ENCODE measurements at places on chromosomes 4 and X. TPM values are rescaled to one million over a fixed set of nuclear protein-coding genes. Genes with fewer than 3 reads are reported as not detected.

DNA sequence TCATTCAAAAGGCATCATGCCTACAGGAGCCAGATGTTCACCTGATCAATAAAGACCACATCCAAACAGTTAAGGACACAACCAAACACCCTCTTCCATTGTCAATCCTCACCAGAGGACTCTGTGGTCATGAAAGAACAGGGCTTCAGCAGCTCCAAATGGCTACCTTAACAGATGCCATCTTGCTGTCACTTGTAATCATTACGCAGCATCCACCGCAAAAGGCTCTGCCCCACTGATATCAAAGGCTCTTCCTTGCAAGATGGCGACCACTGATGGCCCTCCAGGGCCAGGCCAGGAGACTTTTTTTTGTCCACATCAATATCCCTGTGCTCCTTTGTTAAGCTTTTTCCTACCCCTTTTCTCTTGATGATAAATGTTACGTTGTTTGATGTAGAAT lies 157.4 kb downstream of the DHRSX start:
- H3K27ac ChIP-seq, result no peak overlapping the region
- no peak for DNase-seq
- H3K4me3 ChIP-seq, result no peak overlapping the region
- H3K27me3 ChIP-seq, result no peaks in the 10 kb centered on the region

The HSFX2 gene
- not detected for total RNA-seq

GRCh38 chr4:25953740-25954139 lies 39.7 kb downstream of the SMIM20 start:
- H3K27me3 ChIP-seq, result no peaks in the 10 kb centered on the region
- no peak for DNase-seq
- H3K27ac ChIP-seq, result no peak overlapping the region
- no peaks in the 10 kb centered on the region for H3K36me3 ChIP-seq
- H3K4me1 ChIP-seq, result peaks cover 4% of the 10 kb centered on the region
- no peak overlapping the region for H3K4me3 ChIP-seq

The ADAMTS3 gene
- 0.64 TPM for total RNA-seq

- no peak overlapping the region for H3K27ac ChIP-seq
- no peaks in the 10 kb centered on the region for H3K27me3 ChIP-seq
- no peak overlapping the region for H3K4me3 ChIP-seq
- DNase-seq, result no peak
- H3K4me1 ChIP-seq, result no peaks in the 10 kb centered on the region
- H3K36me3 ChIP-seq, result no peaks in the 10 kb centered on the region
Measured at GRCh38 chr4:53105313-53105712, 243.2 kb downstream of the RASL11B start.

DNA sequence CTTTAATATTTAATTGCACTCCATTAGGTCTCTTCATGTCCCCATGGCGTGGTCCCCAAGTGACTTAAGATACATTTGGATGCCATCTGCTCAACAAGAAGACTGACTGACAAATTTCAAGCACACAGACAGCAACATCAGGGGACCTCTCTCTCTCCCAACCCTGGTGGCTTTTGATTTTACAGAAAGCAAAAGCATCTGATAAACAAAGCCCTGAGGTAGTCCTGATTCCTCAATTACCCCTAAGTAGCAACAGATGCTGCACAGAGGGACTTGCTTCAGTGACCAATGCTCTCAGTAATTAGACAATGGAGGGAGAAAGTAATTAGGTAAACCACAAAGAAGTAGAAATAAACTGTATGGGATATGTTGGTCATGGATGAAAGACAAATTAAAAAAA lies 426.4 kb downstream of the INPP4B start:
- no peak overlapping the region for H3K27ac ChIP-seq
- no peaks in the 10 kb centered on the region for H3K36me3 ChIP-seq
- no peak for DNase-seq
- no peaks in the 10 kb centered on the region for H3K27me3 ChIP-seq
- H3K4me3 ChIP-seq, result no peak overlapping the region

- H3K36me3 ChIP-seq, result no peaks in the 10 kb centered on the region
- H3K27ac ChIP-seq, result peak overlapping the region; percentile 82
- peak overlapping the region; percentile 74 for H3K4me3 ChIP-seq
- H3K27me3 ChIP-seq, result no peaks in the 10 kb centered on the region
- peak; percentile 72 for DNase-seq
- H3K4me1 ChIP-seq, result peaks cover 4% of the 10 kb centered on the region
Measured at GRCh38 chrX:139932073-139932900, 566 bp downstream of the ATP11C start.

DNA sequence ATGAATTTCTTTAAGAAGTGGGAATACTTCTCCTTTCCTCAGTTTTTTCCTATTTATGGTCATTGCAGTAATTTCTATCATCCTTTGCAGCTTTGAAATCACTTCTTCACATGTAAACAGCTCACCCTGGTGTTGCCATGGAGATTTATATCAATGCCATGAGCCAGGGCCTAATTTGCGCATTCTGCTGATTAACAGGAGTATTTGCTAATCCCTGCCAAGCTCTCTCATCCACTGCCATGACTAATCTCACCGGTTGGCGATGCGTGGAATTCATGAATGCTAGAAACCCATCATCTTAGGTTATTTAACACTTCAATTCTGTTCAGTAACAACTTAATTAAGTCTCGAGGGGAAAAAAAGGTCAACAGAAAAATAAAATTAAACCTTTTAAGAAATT lies 11.8 kb upstream of the FGF13 start:
- H3K27ac ChIP-seq, result no peak overlapping the region
- no peaks in the 10 kb centered on the region for H3K36me3 ChIP-seq
- no peaks in the 10 kb centered on the region for H3K4me1 ChIP-seq
- H3K27me3 ChIP-seq, result no peaks in the 10 kb centered on the region
- DNase-seq, result no peak
- no peak overlapping the region for H3K4me3 ChIP-seq

The SMAD1 gene
- total RNA-seq, result 16.2 TPM

GRCh38 chrX:150051096-150051495 lies 112.8 kb upstream of the EOLA2 start:
- no peak for DNase-seq
- no peaks in the 10 kb centered on the region for H3K36me3 ChIP-seq
- H3K4me1 ChIP-seq, result no peaks in the 10 kb centered on the region
- no peak overlapping the region for H3K27ac ChIP-seq
- no peak overlapping the region for H3K4me3 ChIP-seq
- H3K27me3 ChIP-seq, result no peaks in the 10 kb centered on the region

DNA sequence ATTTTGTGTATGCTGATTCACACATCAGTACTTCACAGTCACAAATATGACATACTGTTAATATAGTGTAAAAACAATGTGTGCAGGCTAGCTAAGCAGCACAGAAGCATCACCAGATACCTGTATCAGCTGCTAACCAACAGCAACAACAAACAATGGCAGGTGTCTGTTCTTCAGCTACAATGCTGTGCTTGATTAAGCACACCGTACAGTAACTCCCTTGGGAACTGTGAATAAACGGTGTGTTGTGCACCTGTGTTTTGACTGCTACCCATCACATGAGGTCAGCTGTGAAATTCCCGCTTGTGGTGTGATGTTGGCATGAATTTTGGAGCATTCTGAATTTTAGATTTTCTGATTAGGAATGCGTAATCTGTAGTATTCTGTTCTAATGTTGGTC lies 379.7 kb upstream of the FAT1 start:
- no peak for DNase-seq
- no peak overlapping the region for H3K27ac ChIP-seq
- no peaks in the 10 kb centered on the region for H3K36me3 ChIP-seq
- no peaks in the 10 kb centered on the region for H3K4me1 ChIP-seq

GRCh38 chr4:169993531-169993930 lies 32.7 kb downstream of the MFAP3L start:
- H3K4me1 ChIP-seq, result no peaks in the 10 kb centered on the region
- no peaks in the 10 kb centered on the region for H3K27me3 ChIP-seq
- no peak for DNase-seq
- no peak overlapping the region for H3K4me3 ChIP-seq
- H3K27ac ChIP-seq, result no peak overlapping the region

The PAQR3 gene
- 8.5 TPM for total RNA-seq

The NOP14 gene
- 24.7 TPM for total RNA-seq

The TMEM185A gene
- total RNA-seq, result 7.7 TPM

The AKAP14 gene
- not detected for total RNA-seq

The PPP2R2C gene
- total RNA-seq, result not detected

DNA sequence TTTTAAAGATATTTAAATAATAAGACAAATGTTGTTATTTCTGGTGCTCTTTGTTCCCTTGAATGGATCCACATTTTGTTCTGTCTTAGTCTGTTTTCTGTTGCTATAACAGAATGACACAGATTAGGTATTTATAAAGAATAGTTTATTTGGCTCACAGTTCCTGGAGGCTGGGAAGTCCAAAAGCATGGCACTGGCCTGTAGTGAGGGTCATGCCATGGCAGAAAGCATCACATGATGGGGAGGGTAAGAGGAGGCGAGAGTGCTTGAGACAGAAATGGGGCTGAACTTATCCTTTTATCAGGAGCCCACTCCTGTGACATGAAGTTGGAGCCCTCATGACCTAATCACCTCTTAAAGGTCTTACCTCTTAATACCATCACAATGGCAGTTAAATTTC lies 38.2 kb downstream of the KIAA0232 start:
- peaks cover 4% of the 10 kb centered on the region for H3K4me1 ChIP-seq
- H3K27ac ChIP-seq, result no peak overlapping the region
- peaks cover 15% of the 10 kb centered on the region for H3K36me3 ChIP-seq
- H3K27me3 ChIP-seq, result no peaks in the 10 kb centered on the region
- no peak overlapping the region for H3K4me3 ChIP-seq

- DNase-seq, result no peak
- no peak overlapping the region for H3K4me3 ChIP-seq
- no peaks in the 10 kb centered on the region for H3K27me3 ChIP-seq
- H3K27ac ChIP-seq, result no peak overlapping the region
- H3K36me3 ChIP-seq, result no peaks in the 10 kb centered on the region
- H3K4me1 ChIP-seq, result no peaks in the 10 kb centered on the region
Measured at GRCh38 chr4:109238746-109239145, 63.7 kb downstream of the COL25A1 start.

The EVC2 gene
- total RNA-seq, result 0.93 TPM

GRCh38 chrX:45508454-45508853 lies 307.8 kb upstream of the DIPK2B start:
- peaks cover 8% of the 10 kb centered on the region for H3K4me1 ChIP-seq
- no peak overlapping the region for H3K27ac ChIP-seq
- H3K36me3 ChIP-seq, result no peaks in the 10 kb centered on the region

- H3K36me3 ChIP-seq, result no peaks in the 10 kb centered on the region
- DNase-seq, result no peak
- no peaks in the 10 kb centered on the region for H3K27me3 ChIP-seq
- H3K4me3 ChIP-seq, result no peak overlapping the region
Measured at GRCh38 chr4:165542476-165542875, 163.7 kb downstream of the CPE start.

DNA sequence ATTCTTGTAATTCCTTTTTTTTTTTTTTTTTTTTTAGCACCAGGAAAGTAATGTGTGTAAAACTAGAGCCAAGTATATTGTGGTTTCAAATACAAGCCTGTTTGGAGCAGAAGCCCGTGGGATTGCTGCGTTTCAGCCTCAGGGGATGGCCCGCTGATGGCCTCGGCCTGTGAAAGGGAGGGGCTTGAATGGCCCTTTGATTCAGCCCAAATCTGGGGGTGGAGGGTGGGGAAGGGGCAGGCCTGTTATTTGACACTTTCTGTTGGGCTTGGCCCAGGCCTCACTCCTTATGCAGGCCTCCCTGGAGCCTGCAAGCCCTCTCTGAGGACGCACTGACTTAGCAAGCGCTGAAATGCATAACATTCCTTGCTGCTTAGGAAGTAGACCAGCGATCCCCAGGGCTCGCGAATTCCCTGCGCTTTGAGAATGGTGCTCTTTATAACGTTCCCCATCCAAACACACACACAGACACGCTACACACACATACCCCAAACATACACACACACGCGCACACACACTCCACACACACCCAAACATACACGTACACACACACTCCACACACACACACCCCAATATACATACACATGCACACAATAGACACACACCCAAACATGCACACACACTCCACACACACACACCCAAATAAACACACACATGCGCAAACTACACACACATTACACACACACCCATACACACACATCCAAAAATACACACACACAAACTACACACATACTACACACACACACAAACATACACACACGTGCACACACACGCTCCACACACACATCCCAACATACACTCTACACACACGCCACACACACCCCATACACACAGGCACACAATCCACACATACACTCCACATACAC lies 29.6 kb downstream of the TLR10 start:
- no peak for DNase-seq
- H3K4me3 ChIP-seq, result no peak overlapping the region
- H3K27me3 ChIP-seq, result no peaks in the 10 kb centered on the region
- H3K4me1 ChIP-seq, result no peaks in the 10 kb centered on the region

DNA sequence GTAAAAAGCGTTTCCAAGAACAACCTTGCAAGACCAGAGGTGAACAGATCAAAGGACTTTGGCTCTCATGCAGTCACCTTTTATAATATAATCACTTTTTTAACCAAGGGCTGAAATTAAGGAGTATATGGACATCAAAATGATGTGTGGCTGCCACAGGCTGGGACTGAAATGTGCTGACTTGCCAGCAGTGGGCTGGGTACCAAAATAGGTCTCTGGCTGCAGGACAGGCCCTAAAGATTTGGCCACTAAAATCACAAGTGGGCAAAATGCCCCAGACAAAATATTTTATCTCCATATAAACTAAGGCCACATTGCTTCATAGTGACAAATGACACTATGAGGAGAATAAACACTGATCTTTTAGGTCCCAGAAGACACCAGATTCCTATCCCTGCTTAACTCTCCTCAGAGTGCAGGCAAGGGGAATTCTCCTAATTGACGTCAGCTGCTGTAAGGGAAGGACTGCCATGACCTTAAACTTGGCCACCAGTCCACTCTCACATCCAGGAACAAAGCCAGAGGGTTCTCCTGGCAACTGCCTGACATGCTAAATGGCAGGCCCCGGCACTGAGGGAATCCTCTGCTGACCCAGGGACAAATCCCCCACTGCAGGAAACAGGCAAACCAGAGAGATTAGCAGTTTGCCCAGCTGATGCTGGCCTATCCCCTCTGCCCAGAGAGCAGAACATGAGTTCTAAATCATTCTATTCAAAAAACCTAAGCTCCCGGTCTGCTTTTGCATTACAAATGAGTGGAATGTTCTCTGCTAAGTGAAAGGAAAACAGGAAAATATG lies 155.8 kb downstream of the PPP3CA start:
- H3K4me1 ChIP-seq, result peaks cover 18% of the 10 kb centered on the region
- H3K27me3 ChIP-seq, result no peaks in the 10 kb centered on the region
- H3K27ac ChIP-seq, result peak overlapping the region; percentile 64
- DNase-seq, result peak; percentile 82

GRCh38 chrX:1592470-1593142 lies 1.2 kb downstream of the AKAP17A start:
- DNase-seq, result no peak
- no peaks in the 10 kb centered on the region for H3K27me3 ChIP-seq
- peaks cover 36% of the 10 kb centered on the region for H3K36me3 ChIP-seq
- peak overlapping the region; percentile 72 for H3K4me3 ChIP-seq
- H3K27ac ChIP-seq, result peak overlapping the region; percentile 81

GRCh38 chr4:119835613-119835910 lies 207.0 kb upstream of the PDE5A start:
- no peaks in the 10 kb centered on the region for H3K36me3 ChIP-seq
- no peaks in the 10 kb centered on the region for H3K4me1 ChIP-seq
- H3K27me3 ChIP-seq, result no peaks in the 10 kb centered on the region
- DNase-seq, result no peak
- no peak overlapping the region for H3K4me3 ChIP-seq

- H3K36me3 ChIP-seq, result no peaks in the 10 kb centered on the region
- H3K27me3 ChIP-seq, result no peaks in the 10 kb centered on the region
- H3K27ac ChIP-seq, result no peak overlapping the region
- H3K4me3 ChIP-seq, result no peak overlapping the region
Measured at GRCh38 chrX:39459204-39459603, 638.6 kb downstream of the BCOR start.
